Activated T-cell treated with anti-CD3 and anti-CD28 coated beads, Interleukin-2, amount 50 U/mL, for 72 hours (primary cell): ENCODE measurements at places on chromosomes 12 and 14. TPM values are rescaled to one million over a fixed set of nuclear protein-coding genes. Genes with fewer than 3 reads are reported as not detected.

- no peak for DNase-seq
Observed at GRCh38 chr14:83850092-83850491, 1679.9 kb upstream of the FLRT2 start.

The HCAR2 gene
- not detected for total RNA-seq

DNA sequence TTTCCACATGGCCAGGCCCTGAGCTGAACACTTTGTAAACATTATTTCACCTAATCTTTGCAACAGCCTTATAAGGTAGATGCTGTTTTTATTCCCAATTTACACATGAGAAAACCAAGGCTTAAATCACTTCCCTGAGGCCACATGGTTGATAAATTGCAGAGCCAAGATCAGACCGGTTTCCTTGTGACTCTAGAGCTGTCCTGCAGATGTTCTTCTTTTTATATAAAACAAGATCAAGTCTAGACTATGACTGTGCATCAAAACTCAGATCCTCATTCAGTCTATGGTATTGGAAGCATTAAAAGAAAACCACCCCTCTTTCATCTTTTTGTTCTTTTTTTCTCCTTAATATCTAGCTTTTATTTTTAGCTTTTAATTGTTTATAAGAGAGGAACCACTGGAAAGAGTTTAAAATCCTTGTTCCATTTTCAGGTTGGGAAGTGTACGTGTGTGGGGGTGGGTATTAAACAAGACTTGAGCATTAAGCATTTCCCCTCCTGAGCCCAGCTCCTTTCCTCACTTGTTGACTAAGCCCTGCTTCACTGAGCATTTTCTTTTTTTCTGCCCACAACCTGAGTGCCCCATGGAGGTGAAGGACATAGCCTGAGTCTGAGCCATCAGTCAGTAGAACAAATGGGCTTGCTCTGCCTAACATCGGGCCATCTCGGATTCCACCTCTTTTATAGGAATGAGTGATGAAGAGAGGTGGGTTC lies 45.4 kb downstream of the GPATCH2L start:
- DNase-seq: no peak

The IL31 gene
- total RNA-seq: 8.0 TPM

DNA sequence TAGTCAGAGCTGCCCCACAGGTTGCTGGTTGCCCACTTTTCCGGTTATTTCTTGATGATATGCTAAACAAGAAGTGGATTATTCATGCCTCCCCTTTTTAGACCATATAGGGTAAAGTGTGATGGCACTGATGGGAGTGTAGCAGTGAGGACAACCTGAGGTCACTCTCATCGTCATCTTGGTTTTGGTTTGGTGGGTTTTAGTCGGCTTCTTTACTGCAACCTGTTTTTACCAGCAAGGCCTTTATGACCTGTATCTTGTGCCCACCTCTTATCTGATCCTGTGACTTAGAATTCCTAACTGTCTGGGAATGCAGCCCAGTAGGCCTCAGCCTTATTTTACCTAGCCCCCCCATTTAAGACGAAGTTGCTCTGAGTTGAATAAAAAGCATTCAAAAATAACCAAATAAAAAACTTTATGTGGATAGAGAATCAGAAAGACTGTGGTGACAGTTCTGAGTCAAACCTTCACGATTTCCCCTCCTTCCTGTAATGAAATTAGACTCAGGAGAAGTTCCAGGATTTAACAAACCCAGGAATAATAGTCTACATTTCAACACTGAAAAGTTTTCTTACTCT lies 144.2 kb downstream of the PAWR start:
- DNase-seq: no peak

The LMNTD1 gene
- total RNA-seq: not detected

The PROX2 gene
- total RNA-seq: 0.23 TPM

- DNase-seq: no peak
Observed at GRCh38 chr12:106867651-106868050, 88.1 kb upstream of the TMEM263 start.

- no peak for DNase-seq
Observed at GRCh38 chr12:131455581-131456110, 255.2 kb upstream of the SFSWAP start.

GRCh38 chr12:66661357-66661756 lies 17.5 kb downstream of the GRIP1 start:
- no peak for DNase-seq

The C12orf56 gene
- total RNA-seq: not detected
